ENCODE measurements at places on chromosomes 5 and 9.

DNA sequence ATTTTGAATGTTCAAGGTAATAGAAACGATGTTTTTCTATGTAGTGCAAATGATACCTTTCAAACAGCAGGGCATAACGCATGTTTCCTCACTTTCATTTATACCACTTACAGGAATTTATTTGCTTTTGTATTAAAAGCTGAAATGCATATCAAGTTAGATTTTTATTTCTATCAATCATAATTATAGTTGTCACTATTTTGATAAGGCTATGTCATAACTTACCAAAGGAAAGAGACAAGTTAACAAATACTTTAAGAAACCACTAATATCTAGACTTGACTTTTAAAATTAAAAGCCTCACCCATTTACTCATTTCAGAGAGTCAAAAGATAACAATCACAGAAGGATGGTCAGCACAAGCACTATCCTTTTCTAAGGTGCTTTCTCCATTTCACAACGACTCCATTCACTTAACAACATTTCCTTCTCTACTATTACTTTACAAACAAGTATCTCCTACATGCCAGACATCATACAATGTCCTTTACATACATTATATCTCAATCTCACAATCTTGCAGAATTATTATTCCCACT lies 12.6 kb downstream of the ERP44 start:
- no peak for DNase-seq

- no peak for DNase-seq
Measured at GRCh38 chr5:88388476-88389337, 120.1 kb upstream of the TMEM161B start.

- DNase-seq, result no peak
Measured at GRCh38 chr9:135989722-135990467, 28.7 kb upstream of the UBAC1 start.

GRCh38 chr9:122244349-122244748 lies 15.6 kb upstream of the LHX6 start:
- DNase-seq, result no peak

DNA sequence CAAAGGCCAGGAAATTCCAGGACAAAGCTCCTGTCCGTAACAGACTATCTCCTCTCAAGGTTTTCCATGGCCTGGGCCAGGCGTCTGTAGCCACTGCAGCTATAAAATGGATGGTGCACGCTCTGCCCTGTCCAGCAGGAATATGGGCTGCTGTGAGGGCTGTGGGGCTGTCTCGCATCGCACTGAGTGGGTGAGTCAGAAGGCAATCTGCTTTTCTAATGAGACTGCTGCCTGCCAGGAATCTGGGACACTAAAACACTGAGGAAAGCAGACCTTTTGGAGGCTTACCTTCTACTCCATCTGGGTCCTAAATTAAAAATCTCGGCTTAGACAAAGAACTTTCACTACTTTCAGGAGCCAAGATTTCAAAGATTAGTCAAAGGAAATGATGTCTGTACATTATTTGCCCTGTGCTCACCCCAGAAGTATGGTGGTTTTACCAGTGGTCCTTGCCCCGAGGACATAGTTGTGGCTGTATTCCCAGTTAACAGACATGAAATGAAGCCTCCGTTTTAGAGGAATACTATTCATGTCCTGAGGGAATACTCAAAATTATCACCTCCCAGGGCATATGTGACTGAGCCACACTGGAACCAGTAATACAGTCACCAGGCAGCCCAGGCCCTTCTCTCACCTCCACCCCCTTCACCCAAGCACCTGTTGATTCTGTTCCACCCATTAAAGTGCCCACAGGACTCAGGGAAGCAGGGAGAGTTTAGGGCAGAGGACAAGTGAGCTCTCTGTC lies 56.4 kb downstream of the PFDN1 start:
- peak; percentile 80 for DNase-seq

DNA sequence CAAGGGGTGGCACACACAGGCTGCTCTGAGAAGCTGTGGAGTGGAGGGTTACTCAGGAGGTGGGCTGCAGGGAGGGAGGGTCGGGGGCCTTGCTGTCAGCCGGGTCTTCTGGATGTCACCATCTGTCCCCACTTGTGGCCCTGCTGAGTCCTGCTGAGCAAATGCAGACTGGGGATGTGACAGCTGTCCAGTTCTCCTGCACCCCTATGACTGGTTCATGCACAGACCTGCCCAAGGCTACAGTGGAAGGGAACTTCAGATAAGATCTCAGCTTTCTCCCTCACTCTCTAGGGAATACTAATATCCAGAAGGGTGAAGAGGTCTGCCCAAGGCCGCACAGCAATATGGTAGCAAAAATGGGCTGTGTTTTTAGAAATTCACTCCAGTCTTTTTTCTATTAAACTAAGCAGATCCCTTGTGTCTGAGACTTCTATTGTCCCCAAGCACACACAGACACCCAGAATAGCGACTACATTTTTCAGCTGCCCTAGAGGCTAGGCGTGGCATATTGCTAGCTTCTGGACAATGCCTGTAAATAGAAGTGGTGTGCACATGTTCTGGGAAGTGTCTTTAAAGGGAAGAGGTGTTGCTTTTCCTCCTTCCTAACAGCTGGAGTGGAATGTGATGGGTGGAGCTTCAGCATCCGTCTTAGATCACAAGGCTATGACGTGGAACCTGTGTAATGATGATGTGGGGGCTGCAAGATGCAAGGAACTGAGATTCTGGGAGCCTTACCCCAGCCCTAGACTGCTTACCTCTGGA lies 51.1 kb upstream of the TBC1D2 start:
- no peak for DNase-seq

DNA sequence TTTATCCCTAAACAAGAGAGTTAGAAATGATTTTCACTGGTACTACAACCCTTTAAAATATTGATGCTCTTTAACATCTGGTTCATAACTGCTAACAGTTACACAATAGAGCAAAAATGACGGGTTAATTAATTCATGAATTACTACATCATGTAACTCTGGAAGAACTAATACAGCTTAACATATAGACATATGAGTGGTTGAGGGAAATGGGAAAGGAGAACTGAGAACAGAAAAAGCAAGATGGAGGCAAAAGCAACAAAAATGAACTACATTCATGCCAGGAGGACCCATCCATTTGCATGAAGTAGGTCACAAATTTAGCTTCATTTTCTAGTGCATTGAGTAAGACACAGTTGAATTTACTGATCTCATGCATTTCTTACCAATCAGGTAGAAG lies 61.8 kb downstream of the C9 start:
- DNase-seq, result no peak

GRCh38 chr5:22947921-22948320 lies 94.8 kb upstream of the CDH12 start:
- DNase-seq, result no peak

GRCh38 chr5:148645527-148645926 lies 8.8 kb downstream of the HTR4 start:
- no peak for DNase-seq

- DNase-seq, result no peak
Measured at GRCh38 chr5:16894236-16895057, 41.6 kb downstream of the MYO10 start.
